ENCODE measurements at places on chromosomes 6 and 20. TPM values are rescaled to one million over a fixed set of nuclear protein-coding genes. Genes with fewer than 3 reads are reported as not detected.

GRCh38 chr20:62741701-62742491 is 33.3 kb downstream of the NTSR1 start:
- no peak for DNase-seq

GRCh38 chr20:10580700-10581099 is 93.1 kb downstream of the JAG1 start:
- no peak for DNase-seq

SMIM28 gene
- not detected for total RNA-seq

- no peak for DNase-seq
These were observed 9.1 kb downstream of the MTRF1L start for GRCh38 chr6:152993431-152993830.

- DNase-seq = no peak
These were observed 12.1 kb upstream of the WTAP start for GRCh38 chr6:159715166-159715565.

Measured in activated CD4-positive, alpha-beta memory T cell treated with anti-CD3 and anti-CD28 coated beads, Interleukin-2, amount 10 ng/mL, durations not matched to agents 7 days and 5 days (primary cell).